Uterine smooth muscle cell (primary cell): ENCODE measurements at places on chromosomes 7 and 10. TPM values are rescaled to one million over a fixed set of nuclear protein-coding genes. Genes with fewer than 3 reads are reported as not detected.

Gene MTPN
- 144 and 150 TPM in 2 replicates for total RNA-seq

Gene CPA2
- total RNA-seq = not detected in 2 replicates

Gene GDF10
- total RNA-seq = 0.11 and 0.12 TPM in 2 replicates

Gene GDF2
- total RNA-seq = not detected in 2 replicates

Gene TMEM196
- not detected in 2 replicates for total RNA-seq

Gene EVX1
- under 0.01 TPM in 1 of 2 replicates, not detected in the other for total RNA-seq

Gene GPNMB
- total RNA-seq = 145 and 280 TPM in 2 replicates

Gene NRAP
- not detected in 2 replicates for total RNA-seq

Gene EPHB6
- 4.4 and 5.0 TPM in 2 replicates for total RNA-seq

Gene SPDYE17
- total RNA-seq = not detected in 2 replicates

Gene GIMAP6
- 0.11 and 0.25 TPM in 2 replicates for total RNA-seq

Gene NKX2-3
- total RNA-seq = not detected in 2 replicates

Gene IFIT1B
- not detected in 2 replicates for total RNA-seq

Gene PRKAR1B
- 14.3 and 21.6 TPM in 2 replicates for total RNA-seq

Gene CHN2
- 0.44 and 0.87 TPM in 2 replicates for total RNA-seq

Gene RET
- 1.9 and 3.5 TPM in 2 replicates for total RNA-seq

Gene SMC3
- 38.4 and 53.8 TPM in 2 replicates for total RNA-seq

Gene TEX36
- total RNA-seq = not detected in 2 replicates

Gene NCF1
- 0.12 TPM in 1 of 2 replicates, not detected in the other for total RNA-seq

Gene SFTPA1
- under 0.01 TPM in 1 of 2 replicates, not detected in the other for total RNA-seq

Gene FAM25A
- total RNA-seq = not detected in 2 replicates

Gene UROS
- 60.9 and 69.7 TPM in 2 replicates for total RNA-seq

Gene CYP26C1
- total RNA-seq = 0.12 TPM in 1 of 2 replicates, not detected in the other

Gene ZNF107
- 1.9 and 2.8 TPM in 2 replicates for total RNA-seq
